GM12864 (cell line): ENCODE measurements at places on chromosomes 16 and 17.

DNA sequence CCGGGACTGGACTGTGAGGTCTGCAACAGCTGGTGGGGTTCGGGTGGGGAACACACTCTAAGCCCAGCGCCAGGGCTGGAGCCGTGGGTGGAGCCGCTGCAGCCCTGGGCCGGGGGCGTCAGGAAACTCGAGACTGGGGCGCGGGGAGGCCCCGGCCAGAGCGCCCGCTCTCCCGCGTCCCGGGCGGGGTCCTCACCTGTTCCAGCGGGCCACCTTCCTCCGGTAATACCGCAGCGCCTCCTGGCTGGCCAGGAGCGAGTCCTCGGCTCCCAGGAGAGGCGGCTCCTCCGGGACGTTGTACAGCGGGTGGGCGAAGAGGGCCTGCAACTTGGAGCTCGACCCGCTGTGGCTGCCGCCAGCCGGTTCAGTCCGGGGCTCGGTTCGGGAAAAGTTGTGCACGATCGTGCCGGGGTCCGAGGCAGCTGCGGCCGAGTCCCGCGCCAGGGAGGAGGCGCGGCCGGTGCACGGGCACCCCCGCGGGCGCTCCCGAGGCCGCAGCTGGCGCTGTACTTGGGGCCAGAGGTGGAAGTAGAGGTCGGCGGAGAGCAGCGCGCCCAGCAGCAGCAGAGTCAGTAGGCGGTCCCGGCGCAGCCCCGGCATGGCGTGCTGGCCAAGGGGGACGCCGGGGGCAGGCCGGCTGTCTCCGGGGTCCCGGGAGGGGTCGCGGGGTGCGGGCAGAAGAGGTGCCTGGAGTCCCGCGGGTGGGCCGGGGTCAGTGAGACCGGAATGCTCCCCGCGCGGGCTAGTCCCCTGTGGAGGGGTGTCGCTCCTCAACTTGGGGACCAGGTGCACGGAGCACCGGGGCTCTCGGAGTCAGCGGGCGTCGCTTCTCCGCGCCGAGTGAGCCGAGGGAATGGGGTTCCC lies 868 bp downstream of the FAM20A start:
- no peak for DNase-seq

DNA sequence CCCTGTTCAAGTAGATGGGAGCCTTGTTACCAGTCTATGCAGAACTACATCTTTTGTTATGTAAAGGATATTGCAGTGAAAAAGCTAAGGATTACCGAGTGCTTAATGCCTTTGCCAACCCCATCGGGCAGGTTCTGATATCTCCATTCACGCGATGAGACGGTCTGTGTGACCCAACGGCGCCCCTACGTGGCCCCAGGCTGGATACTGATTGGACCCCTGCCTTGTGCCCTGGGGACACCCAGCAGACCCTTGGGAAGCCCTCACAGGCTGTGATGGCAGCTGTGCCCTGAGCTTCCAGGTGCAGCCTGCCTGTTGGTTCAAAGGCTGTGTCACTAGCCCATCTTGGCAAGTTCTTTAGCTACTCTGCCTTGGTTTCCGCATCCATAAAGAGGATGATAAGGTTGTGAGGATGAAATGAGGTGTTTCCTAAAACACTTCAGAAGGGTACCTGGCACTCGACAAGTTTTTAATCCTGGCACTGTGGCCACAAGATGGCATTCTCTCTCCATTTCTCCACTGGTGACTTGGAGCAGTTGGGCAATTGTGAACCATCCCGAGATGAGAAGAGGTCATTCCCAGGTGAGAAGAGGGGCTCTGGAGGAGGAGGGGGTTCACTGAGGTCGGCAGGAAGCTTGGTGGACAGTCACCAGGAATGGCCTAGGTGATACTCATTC lies 33.6 kb downstream of the HAPSTR1 start:
- no peak for DNase-seq

GRCh38 chr16:8946544-8946943 lies 17.2 kb downstream of the USP7 start:
- DNase-seq = no peak

- DNase-seq = peak; percentile 22
Measured at GRCh38 chr17:35372846-35373533, 431 bp downstream of the SLFN11 start.

- DNase-seq = no peak
Measured at GRCh38 chr16:64990101-64990500, 131.8 kb downstream of the CDH11 start.

DNA sequence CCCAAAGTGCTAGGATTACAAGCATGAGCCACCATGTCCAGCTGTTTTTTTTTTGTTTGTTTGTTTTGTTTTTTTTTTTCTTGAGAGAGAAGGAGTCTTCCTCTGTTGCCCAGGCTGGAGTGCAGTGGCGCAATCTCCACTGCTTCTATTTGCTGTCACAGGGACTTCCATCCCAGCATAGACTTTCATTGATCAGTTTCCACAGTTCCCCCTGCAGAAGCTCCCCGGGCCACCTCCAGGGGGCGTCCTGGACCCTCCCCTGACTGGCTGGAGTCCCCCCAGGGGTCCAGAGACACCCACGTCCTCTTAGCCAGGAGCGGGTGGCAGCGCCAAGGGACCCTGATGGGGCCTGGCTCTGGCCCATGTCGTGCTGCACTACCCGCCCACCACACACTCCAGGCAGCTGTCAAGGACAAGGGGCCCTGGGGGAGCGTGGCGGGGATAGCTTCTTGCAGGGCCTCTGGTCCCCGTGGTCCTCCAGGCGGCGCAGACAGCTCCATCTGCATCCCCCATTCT lies 3.1 kb upstream of the NPW start:
- DNase-seq = no peak

DNA sequence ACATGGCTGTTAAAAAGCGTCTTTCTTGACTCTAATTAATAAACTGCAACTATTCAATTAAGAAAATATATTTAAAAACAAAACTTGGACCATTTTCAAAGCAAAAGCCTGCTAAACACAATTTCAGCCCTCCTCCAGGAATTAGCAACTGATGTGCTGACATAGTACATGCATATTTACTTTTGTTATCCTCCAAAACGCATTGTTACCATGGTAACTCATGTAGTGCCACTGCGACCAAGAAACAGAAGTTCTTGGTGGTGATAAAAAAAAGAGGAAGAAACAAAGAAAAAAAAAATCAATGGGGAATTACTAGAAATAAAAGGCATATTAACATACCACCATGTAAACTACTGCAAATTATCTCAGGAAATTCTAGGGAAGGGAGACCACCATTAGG lies 793.4 kb upstream of the CDH8 start:
- no peak for DNase-seq

GRCh38 chr16:4392382-4393239 lies 21.0 kb downstream of the VASN start:
- no peak for DNase-seq

DNA sequence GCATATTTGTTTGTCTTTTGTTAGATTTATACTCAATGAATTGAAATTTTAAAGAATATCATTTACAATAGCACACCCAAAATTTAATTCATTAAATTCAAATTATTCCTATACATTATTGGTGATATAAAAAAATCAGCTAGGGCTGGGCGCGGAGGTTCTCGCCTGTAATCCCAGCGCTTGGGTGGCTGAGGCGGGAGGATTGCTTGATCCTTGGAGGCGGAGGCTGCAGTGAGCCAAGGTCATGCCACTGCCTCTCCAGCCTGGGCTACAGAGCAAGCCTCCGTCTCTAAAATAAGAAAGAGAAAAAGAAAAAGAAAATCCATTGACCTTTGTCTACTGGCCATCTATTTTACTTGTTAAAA lies 4.5 kb upstream of the PRDM7 start:
- no peak for DNase-seq

DNA sequence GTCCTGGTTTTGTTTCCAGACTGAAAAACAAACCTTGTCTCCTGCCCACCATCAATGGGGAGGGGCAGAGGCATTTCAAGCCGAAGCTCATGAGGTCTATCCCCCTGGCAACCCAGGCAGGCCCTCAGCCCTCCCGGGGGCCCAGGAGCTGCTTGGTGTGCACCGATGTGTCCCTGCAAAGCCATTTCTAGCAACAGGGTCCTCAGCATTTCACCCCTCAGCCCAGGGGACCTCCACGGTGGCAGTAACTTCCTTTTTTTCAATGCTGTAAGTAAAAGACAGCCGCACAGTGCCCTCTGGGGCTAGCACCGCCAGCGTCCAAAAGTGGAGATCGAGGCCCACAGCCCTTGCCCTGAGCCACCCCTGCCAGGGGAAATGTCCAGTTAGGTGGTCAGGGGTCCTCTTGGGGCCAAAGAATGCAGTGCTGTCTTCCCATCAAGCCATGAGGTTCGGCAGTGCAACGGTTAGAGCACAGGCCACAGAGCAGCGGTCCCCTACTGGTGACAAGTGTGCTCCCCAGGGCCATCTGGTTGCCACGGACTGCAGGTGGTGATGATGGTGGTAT lies 79.9 kb downstream of the LITAF start:
- DNase-seq = no peak

- no peak for DNase-seq
Measured at GRCh38 chr17:76440751-76441362, 12.1 kb downstream of the UBE2O start.
